AG08395 (cell line): ENCODE measurements at places on chromosomes 1 and 21.

GRCh38 chr1:11799896-11800295 lies 5.9 kb downstream of the MTHFR start:
- DNase-seq = no peak

DNA sequence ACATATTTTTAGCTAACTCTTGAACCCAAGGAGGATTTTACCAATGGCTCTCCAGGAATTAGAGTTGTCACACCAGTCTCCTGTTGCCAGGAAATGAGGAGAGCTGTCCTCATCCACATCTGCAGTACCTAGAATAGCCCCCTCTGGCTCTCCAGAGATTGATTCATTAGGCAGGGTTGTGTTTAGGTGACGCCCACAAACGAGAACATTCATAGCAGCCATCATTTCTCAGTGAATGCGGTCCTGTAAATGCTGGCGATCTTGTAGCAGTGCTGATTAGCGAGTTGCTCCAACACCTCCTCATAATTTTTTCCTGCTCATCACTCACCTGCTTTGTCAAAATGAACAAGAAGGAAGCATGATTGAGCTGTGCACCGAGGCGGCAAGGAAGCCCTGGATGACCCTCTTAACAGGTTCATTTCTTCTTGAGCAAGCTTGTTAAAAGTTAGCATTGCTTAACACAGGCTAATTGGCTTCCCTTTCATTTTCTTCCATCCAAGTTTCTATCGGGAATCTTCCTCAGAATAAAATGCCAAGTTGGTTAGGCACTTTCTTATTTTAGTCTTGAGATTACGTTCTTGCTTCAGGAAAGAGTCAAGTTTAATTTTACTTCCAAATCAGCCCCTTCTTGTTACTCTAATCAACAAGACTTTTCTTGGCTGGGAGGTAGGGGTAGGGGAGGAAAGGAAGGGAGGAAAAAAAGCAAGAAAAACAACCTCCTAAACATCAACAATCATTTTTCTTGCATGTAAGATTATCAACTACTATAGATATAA lies 16.5 kb upstream of the KLHDC8A start:
- no peak for DNase-seq

GRCh38 chr1:21815724-21816321 lies 3.8 kb downstream of the LDLRAD2 start:
- DNase-seq = no peak

DNA sequence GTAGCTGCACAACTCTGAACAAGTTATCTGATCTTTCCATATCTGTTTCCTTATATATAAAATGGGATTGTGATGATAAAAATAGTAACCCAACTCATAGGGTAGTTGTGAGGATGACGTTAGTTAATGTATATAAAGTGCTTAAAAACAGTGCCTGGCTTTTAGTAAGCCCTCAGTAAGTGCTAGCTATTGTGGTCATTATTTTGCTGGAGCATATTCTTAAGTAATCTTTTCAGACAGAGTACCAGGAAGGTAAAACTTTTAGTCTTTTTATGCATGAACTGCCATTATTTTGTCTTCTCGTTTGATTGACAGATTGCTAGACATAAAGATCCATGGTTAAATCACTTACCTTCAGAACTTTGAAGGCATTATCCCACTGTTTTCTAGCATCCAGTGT lies 62.5 kb upstream of the SIM2 start:
- DNase-seq = no peak

- DNase-seq = peak; percentile 36
These were observed 173.7 kb upstream of the CAMK1G start for GRCh38 chr1:209409780-209410179.

- no peak for DNase-seq
These were observed 42.9 kb downstream of the DAB1 start for GRCh38 chr1:57380923-57381322.

DNA sequence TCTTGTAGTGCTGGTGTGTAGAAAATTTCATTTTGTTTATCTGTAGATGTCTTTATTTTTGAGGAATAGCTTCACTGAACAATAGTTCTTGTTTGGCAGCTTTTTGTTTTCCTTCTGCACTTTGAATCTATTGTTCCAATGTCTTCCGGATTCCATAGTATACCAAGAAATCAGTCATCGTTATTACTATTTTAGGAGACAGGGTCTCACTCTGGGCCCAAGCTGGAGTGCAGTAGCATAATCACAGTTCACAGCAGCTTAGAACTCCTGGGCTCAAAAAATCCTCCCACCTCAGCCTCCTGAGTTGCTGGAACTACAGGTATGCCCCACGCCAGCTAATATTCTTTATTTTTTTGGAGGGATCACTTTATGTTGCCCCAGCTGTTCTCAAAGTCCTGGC lies 67.7 kb upstream of the RGS2 start:
- no peak for DNase-seq

DNA sequence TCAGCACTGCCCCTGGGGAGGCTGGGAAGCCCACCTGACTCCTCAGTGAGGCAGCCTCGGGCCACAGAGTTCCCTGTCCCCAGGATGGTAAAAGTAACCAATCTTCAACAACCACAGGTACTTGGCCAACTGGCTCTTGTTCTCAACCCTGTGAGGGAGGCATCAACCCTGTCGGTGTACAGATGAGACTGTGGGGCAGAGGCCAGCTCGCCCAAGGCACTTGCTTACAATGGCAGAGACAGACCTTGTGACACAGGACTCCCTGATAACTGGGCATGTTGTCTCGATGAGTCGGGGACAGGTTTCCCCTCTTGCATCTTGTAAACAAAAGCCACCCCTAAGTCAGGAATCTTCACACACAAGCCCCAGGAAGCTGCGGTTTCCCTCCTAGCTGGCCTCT lies 8.0 kb downstream of the SLC30A2 start:
- no peak for DNase-seq

- no peak for DNase-seq
These were observed 5.8 kb downstream of the ITPKB start for GRCh38 chr1:226733304-226733703.

DNA sequence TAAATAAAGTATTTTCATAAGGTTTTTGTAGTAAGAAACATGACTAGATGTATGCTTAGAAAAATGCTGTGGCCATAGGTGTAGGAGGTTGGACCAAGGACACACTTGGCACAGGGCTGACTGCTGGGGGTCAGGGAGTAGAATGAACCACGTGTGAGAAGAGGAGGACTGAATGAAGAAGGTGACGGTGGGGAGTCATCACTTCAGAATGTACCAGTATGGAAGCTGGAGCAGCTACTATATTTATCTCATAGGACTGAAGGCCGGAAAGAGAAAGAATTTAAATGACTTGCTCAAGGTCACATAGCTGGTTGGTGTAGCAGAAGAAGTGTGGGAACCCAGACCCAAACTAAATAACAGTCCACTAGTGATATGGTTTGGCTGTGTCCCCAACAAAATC lies 79.8 kb upstream of the HAO2 start:
- DNase-seq = no peak

GRCh38 chr1:8294170-8294697 lies 23.7 kb upstream of the SLC45A1 start:
- DNase-seq = no peak

GRCh38 chr1:112818990-112819689 lies 104.0 kb upstream of the PPM1J start:
- peak; percentile 33 for DNase-seq

DNA sequence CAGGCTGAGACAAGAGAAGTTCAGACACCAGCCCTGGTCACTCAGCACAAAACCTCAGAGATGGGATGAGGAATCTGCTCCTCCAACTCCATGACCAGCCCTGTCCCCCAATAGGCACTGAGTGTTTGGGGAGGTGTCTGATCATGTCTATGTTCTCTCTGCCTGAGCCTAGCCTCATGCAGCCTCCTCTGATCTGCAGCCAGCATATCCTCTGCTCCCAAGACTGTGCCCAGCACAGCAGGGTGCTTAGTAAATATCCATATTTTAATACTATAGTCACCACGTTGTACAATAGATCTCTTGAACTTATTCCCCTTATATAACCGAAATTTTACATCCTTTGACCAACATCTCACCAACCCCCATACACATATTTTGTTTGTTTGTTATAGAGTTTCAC lies 202.9 kb downstream of the MATN1 start:
- no peak for DNase-seq

- DNase-seq = peak; percentile 36
These were observed 101.6 kb upstream of the RUNX1 start for GRCh38 chr21:35150562-35151226.

DNA sequence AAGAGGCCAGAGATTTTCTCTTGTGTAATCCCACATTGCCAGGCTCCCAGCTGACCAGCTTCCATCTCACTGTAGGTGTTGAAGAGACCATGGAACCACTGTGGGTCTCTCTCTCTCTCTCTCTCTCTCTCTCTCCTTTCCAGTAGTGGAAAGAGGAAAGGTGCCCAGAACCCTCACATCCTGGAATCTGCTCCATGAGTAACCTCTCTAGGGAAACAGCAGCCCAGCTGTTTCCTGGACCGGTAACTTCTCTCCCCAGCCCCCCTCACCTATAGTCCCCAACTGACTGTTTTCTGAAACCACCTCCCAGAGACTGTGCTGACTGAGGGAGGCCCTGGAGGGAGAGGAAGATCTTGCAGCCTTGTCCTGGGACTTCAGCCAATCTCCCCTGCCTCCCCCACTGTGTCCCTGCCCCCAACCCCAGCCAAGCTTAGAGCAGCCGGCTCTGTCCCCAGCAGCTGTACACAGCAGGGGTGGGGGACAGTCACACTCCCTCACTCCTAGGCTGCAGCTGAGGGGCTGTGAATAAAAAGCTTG lies 20.6 kb upstream of the SLC45A3 start:
- no peak for DNase-seq

GRCh38 chr1:14862114-14862771 lies 263.8 kb downstream of the KAZN start:
- DNase-seq = no peak

- peak; percentile 14 for DNase-seq
These were observed 67.9 kb downstream of the KAZN start for GRCh38 chr1:14666373-14666772.

DNA sequence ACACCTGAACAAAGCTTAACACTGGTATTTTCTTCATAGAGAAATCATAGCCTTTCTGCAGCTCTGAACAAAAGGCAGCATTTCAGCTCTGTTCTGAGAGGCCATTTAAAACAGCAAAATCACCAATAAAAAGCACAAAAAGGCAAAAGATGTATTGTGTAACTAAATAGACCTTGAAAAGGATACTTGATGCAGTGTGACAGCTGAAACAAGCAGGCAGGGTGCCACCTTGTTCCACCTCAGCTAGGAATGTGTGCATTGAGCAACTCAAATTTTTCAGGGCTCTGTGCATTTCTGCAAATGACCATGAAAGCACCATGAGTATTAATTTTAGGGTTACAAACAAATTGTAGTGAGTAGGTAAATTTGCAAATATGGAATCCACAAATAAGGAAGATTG lies 65.8 kb downstream of the RHOU start:
- DNase-seq = no peak

- no peak for DNase-seq
These were observed 5.3 kb downstream of the E2F2 start for GRCh38 chr1:23525558-23526250.

DNA sequence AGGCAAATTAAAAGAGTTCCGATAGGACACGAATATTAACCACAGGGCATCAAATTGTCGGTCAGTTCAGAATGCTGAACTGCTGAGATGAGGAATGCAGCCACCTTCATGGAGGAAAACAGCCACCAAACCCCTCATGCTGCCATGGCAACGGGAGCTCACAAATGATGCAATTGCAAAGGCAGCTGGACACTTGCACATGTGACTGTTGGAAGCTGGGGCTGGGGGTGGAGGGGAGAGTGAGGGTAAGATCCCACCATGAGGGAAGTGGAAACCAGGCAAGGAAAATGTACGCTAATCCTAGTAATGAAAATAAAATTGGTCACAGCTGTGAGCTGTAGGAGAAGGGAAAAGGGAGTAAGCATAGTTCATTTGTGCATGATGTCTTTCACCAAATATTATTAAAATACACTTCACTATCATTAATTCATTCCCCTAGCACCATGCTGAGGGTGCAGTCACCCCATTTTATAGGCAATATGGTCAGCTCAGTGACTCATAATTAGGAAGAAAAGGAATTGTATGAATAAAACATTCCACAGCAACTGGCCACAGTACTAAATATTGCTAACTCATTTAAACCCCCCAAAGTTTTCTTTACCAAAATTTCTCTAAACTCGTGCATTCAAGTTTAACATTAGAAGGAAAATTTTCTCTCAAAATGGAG lies 15.3 kb downstream of the BECN2 start:
- peak; percentile 33 for DNase-seq

GRCh38 chr1:192657760-192658159 lies 21.8 kb downstream of the RGS13 start:
- no peak for DNase-seq

DNA sequence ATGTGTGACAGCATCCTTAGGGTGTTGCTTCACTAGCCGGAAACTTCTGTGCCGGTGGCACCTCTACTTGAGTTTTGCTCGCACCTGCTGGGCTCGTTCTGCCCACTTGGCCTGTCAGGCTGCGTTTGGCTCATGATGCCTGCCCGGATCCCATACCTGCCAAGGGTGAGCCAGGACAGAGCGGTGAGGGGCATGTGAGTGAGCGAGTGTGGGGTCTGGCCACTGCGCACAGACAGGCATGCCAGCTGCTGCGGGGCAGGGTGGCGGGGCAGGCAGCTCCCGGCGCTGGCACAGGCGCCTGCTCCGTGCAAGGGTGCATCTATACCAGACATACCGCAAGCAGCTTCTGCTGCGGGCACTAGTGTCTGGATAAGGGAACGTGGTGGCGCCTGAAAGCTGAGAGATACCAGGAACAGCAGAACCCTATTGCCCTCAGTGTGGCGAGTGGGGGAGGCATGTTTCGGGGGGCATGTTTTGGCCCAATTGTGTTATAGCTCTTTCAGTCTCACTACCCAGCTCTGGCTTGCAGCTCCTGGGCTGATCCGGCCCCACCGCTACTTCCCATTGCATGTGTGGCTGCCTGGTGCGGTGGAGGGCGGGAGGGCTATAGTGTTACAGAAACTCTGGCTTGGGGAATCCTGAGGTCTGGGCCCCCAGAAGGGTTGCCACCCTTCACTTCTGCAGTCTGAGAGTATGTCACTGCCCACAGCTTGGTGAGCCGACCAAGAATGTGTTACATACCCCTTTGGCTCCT lies 32.2 kb downstream of the MAGI3 start:
- no peak for DNase-seq

- DNase-seq = no peak
These were observed 30.2 kb downstream of the EVA1C start for GRCh38 chr21:32442566-32443318.
